ENCODE measurements at places on chromosomes 11 and 22.
A peak's percentile ranks its signal among the peaks of the same experiment; 100 is the strongest.

DNA sequence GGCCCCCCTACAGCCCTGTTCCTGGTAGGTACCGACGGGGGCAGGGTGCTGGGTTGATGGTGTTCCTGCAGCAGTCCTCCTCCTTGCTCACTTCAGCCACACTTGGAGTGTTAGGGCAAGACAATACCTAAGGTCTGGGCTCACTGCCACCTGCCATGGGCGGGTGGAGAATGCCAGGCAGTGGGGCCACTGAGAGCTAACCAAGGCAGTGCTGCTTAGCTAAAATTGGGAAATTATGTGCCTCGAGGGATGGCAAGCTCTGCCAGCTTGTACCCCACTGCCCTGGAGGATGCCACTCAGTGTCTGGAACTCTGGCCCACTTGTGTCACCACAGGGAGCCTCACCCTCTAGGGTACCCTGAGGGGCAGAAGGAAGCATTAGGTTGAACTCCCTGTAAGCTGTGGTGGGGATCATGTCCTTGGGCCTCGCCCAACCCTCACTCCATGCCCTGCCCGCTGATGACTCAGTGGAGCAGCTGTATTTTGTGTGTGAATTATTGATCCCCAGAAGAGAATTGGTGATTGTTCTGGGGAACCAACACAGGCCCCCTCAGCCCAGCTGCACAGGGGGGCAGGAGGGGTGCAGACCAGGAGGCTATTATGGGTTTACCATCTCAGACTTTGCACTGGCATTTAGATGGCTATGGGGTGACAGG lies 17.7 kb downstream of the PHLDB1 start:
- no peak for DNase-seq

DNA sequence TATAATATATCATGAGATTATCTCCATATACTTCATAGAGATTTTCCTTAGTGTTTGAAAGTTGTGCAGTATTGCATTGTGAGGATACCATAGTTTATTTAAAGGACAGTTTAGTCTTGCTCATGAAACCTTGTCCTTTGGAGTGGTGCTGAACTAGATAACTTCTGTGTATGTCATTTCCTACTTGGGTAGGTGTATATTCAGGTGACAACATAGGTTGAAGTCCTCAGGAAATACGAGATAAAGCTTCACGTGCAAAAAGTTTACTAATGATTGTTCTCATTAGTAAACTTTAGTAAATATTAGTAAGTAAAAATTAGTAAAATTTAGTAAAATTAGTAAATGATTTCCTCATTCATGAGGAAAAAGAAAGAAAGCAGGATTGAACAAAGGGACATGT lies 521.3 kb upstream of the LRRC4C start:
- no peak for DNase-seq

GRCh38 chr22:46453006-46453828 lies 84.2 kb downstream of the CELSR1 start:
- no peak for DNase-seq

- no peak for DNase-seq
Observed at GRCh38 chr11:72918851-72919250, 104.6 kb downstream of the ATG16L2 start.

GRCh38 chr22:49954991-49955580 lies 5.5 kb upstream of the PIM3 start:
- no peak for DNase-seq

DNA sequence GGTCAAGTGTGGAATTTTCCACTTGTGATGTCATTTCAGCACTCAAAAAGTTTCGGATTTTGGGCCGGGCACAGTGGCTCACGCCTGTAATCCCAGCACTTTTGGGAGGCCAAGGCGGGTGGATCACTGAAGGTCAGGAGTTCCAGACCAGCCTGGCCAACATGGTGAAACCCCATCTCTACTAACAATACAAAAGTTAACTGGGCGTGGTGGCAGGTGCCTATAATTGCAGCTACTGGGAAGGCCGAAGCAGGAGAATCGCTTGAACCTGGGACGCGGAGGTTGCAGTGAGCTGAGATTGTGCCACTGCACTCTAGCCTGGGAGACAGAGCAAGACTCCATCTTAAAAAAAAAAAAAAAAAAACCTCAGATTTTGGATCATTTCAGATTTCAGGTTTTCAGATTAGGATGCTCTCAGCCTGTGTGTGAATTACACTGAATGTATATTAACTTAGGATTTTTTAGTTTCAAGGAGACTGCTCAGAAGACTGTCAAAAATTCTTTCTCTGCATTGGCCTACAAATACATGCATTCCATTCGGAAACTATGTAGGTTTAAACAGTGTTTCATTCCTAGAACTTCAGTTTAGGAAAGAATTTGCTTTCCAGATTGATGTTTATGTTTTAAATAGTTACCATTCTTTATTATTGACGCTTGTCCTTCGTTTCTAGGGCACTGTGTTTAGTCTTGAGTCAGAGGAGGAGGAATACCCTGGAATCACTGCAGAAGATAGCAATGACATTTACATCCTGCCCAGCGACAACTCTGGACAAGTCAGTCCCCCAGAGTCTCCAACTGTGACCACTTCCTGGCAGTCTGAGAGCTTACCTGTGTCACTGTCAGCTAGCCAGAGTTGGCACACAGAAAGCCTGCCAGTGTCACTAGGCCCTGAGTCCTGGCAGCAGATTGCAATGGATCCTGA lies 48.0 kb downstream of the BID start:
- no peak for DNase-seq

GRCh38 chr22:38940811-38941384 lies 16.5 kb upstream of the APOBEC3A start:
- DNase-seq: no peak

GRCh38 chr11:61776561-61777075 lies 15.8 kb downstream of the TMEM258 start:
- peak; percentile 27 for DNase-seq

DNA sequence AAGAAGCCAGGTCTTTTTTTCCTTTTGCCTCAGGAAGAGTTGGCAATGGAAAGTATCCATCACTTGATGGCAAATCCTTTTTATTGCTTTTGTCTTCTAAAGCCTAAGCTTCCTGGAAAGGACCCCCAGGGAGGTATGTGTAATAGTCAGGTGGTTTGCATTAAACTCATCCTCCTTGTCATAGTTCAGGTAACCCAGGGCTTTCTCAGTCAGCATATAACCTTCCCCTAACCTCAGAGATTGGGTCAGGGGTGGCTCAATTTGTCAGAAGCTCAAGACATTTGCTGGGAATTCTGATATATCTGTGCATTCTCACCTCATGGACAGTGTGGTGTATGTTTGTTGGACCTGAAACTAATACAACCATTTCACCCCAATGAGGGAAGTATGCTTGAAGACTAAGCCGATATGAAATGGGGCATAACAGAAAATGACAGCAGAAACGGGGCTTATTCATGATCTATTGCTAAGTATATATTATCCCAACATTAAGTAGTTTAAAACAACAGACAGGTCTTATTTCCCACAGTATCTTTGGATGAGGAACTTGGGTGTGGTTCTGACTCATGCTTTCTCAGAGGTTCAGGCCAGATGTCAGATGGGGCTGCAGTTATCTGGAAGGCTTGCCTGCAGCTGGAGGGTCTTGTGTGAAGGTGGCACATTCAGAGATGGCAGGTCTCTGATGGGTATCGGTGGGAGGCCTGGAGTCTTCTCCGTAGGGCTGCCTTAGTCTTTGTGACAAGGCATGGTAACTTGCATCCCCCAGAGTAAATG lies 135.8 kb upstream of the SPON1 start:
- DNase-seq: no peak

GRCh38 chr22:32411402-32411801 lies 645 bp downstream of the RTCB start:
- no peak for DNase-seq

- no peak for DNase-seq
Observed at GRCh38 chr22:48957987-48958321, 869.7 kb downstream of the BRD1 start.

DNA sequence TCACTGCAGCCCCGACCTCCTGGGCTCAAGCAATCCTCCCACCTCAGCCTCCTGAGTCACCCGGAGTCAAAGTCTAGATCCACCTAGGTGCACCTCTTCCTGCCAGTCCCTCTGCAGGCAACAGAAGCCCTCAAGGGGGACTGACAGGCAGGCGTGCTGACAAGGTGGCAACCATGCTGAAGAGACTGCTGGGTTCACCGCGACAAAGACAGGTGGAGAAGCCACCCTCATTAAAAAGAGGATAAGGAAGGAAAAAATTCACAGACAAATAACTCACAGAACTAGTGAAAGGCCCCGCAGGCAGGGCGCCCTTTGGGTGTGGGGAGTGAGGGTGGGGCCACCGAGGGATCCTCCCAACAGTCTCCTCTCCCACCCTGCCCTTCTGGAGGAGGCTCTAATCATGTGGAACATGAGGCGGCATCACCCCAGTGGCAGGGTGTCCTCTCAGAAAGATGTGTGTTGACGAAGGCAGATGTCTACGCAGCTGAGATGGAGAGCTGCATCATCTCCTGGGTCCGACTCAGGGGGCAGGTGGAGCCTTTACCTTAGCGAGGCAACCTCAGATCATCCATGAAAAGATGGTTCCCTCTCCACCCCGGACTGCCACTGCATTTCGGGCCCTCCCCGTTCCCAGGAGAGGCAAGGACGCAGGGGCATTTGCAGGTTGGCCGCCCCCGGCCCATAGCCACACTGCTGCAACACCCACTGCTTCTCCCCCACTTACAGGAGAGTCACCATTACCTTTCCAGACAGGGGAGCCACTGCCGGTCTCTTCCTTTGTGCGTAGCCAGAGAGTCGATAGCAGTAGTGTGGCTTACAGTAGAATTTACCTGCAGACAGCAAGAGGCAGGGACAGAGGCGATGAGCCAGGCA lies 91.2 kb upstream of the BID start:
- no peak for DNase-seq

GRCh38 chr11:15795378-15795777 lies 561.0 kb downstream of the SOX6 start:
- no peak for DNase-seq

DNA sequence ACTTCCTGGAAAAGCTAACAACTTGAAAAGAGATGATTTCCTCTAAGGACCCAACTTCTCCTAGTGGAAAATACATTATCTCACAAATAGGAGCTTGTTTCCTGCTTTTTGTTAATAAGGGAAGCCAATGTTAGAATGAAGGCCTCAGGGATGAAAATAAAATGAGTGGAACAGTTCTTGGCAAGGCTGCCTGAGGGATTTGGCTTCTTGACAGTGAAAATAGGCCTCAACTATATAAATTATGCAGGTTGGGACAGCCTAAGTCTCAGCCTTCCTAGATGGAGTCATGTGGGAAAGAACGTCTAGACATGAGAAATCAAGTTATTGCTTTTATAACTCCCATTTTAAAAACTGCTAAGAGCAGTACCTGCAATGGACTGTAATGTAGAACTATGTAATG lies 92.8 kb upstream of the FIBIN start:
- no peak for DNase-seq

Data from NCI-H1417 (cell line).